H4 (cell line): ENCODE measurements at places on chromosomes 1 and 21. TPM values are rescaled to one million over a fixed set of nuclear protein-coding genes. Genes with fewer than 3 reads are reported as not detected.

The FNDC5 gene
- 0.12 and 0.15 TPM in 2 replicates for total RNA-seq

The PAPPA2 gene
- total RNA-seq: 2.0 and 2.1 TPM in 2 replicates

The SDC3 gene
- 15.5 and 16.7 TPM in 2 replicates for total RNA-seq

The NCAM2 gene
- total RNA-seq: 7.1 and 9.8 TPM in 2 replicates

GRCh38 chr1:107933736-107934135, 31.2 kb downstream of the VAV3 start:
- DNase-seq: no peak

DNA sequence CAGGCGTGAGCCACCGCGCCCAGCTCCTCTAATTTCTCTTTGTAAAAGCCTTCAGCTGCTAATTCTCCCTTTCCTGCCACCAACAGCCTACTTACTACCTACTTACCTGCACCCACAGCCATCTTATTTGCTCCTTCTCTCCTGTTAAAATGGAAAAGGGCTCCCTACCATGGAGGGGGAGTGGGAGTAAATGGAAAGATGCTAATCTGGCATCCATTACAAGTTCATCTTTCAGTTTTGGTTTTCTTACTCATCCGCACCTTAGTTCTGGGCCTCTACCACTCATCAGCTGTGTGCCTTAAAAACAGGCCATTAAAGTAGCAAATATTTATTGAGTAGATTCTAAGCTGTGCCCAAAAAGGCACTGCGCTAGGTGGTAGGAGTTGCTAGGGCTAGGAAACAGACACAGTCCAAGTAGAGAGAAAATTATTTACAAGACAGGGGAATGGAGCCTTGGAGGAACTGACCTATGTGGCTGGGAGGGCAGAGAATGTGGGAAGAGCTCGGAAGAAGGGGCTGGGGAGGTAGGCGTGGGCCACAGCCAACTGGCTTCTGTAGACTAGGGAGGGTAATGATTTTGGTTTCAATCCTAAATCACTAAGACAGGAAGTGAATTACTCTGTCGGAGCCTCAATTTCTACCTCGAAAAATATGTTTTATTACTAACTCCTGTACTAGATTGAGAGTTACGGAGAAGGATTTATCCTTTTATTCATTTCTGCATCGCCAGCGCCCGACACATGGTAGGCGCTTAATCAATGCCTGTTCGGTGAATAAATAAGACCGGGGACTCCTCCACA, 685 bp upstream of the DDI2 start:
- peak; percentile 16 for DNase-seq

DNA sequence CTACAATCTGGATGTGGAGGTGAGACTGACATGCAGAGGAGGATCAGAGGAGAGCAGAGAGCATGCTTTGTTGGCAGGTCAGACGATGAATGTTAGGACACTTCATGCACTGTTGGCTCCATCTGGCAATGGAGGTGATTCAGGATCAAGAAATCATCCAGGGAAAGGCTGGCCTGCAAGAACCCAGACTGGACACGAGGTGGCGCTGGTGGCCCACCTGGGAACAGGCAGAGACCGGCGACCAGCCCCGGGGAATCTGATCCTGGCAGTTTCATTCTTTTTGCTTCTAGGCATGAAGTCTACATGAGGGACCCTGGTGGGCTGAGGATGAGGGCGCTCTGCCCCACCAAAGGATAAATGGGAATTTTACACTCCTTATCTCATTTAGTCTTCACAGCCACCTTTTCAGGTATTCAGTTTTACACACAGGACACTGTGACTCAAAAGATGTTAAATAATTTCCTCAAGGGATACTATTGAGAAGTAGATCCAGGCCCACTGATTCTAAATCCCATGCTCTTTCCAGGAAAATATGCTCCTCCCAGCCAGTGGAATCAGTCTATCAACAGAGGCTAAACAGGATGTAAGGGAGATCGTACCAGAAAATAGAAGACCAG, 26.2 kb upstream of the SCMH1 start:
- peak; percentile 75 for DNase-seq

DNA sequence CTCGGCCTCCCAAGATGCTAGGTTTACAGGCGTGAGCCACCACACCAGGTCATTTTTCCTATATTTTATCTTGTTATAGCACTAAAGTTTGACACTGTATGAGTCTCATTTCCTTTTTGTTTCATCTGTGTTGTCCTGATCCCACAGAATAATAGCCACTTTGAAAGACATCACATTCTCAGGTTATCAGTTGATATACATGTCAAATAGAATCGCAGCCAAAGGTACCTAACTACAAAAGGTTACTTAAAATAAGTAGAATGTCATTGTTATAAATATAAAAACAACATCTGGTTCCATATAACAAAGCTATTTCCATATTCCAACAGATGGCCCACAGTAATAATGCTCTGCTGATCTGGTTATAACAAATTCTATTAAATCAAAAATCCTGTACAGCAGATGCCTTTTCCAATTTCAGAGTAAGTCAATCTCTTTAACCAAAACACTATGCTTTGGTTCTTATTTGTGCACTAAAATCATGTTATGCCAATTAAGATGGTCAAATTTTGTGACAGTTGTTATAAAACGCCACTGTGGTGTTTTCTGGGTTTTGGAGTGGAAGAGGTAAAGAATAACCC, 6.0 kb downstream of the FOXJ3 start:
- DNase-seq: no peak

- no peak for DNase-seq
These were observed 950 bp upstream of the INKA2 start for GRCh38 chr1:111739925-111740765.

GRCh38 chr1:199170711-199171110, 531.9 kb downstream of the PTPRC start:
- no peak for DNase-seq

- peak; percentile 63 for DNase-seq
These were observed 136.5 kb upstream of the ETS2 start for GRCh38 chr21:38669186-38669585.

DNA sequence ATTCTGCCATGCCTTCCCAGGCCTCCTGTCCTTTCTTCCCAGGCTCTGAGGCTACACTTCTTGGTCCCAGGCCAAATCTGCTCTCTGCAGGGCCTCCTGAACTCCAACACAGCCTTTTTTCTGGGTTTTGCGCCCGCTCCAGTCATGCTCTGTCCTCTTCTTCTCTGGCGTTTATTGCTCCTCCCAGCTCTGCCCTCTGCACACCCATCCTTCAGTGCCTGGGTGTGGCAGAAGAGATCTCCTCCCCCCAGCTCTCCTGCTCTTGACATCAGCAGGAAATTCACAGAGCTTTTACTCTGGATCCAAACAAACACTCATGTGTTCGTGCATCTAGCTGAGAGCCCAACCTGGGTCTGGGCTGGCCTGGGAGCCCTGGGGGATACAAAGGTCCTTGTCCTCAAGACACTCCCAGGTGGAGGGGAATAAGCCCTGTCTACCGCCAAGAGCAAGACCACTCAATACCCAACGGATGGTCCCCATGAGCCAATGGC, 22.9 kb upstream of the EPS8L3 start:
- DNase-seq: peak; percentile 81

DNA sequence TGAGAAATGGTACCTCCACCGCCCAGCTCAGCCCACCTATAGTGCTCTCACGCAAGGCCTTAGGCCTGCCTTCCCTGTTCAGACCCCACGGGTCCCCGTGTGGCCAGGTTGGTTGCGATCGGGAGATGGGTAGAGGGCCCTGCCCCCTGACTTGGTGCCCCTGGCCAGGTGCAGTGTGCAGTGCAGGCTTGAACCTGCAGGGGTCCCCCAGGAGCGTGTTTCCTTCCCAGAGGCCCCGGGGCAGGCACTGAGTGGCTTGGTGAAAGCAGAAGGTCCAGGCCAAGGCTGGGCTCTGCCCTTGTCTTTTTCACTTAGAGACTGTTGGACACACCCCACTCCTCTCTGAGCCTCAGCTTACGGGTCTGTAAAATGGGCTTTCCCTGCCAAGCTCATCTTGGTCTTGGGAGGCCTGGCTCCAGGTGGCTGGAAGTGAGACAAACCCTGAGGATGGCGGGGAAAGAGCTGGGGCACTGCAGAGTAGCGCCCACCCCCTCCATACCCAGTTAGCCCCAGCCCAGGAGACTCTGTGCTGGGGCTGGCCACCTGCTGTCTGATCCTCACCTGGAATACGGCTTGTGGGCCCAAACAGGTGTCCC, 9.3 kb upstream of the HES5 start:
- DNase-seq: no peak
